T-helper 17 cell (primary cell): ENCODE measurements at places on chromosomes 6 and 20. TPM values are rescaled to one million over a fixed set of nuclear protein-coding genes. Genes with fewer than 3 reads are reported as not detected.

Gene APOM
- total RNA-seq = 4.0 TPM

Gene HRH3
- not detected for total RNA-seq

Gene CRISP2
- total RNA-seq = not detected

Gene POM121L2
- total RNA-seq = not detected

Gene HLA-DMB
- 23.3 TPM for total RNA-seq

Gene PRL
- not detected for total RNA-seq

Gene COL12A1
- 0.08 TPM for total RNA-seq

Gene HMGA1
- total RNA-seq = 90.3 TPM

Gene HCRTR2
- total RNA-seq = not detected

Gene TINAG
- total RNA-seq = not detected

Gene ZNF391
- 2.5 TPM for total RNA-seq

Gene TUBB
- total RNA-seq = 104 TPM

Gene SLC17A3
- total RNA-seq = 2.4 TPM

Gene SNRPB
- 136 TPM for total RNA-seq

Gene SULF2
- 4.2 TPM for total RNA-seq

Gene CLDN20
- total RNA-seq = not detected

Gene TAB2
- total RNA-seq = 199 TPM

Gene ARG1
- total RNA-seq = not detected

Gene FAM209B
- total RNA-seq = 1.5 TPM

Gene NKX2-2
- not detected for total RNA-seq

Gene FAM162B
- total RNA-seq = not detected

Gene GSTA2
- total RNA-seq = not detected

Gene ANGPT4
- not detected for total RNA-seq

Gene CDH4
- total RNA-seq = 0.55 TPM

Gene HSPA12B
- total RNA-seq = not detected

Gene ADGRF5
- total RNA-seq = not detected

Gene PAQR8
- 7.7 TPM for total RNA-seq

Gene VWA7
- 2.8 TPM for total RNA-seq

Gene MAFB
- 0.86 TPM for total RNA-seq

Gene WFDC2
- not detected for total RNA-seq
